ENCODE measurements at places on chromosomes 11 and 22.

- DNase-seq, result no peak
Measured at GRCh38 chr11:19664886-19665548, 47.6 kb upstream of the NAV2 start.

- DNase-seq, result no peak
Measured at GRCh38 chr11:132439711-132440255, 1069.4 kb downstream of the NTM start.

DNA sequence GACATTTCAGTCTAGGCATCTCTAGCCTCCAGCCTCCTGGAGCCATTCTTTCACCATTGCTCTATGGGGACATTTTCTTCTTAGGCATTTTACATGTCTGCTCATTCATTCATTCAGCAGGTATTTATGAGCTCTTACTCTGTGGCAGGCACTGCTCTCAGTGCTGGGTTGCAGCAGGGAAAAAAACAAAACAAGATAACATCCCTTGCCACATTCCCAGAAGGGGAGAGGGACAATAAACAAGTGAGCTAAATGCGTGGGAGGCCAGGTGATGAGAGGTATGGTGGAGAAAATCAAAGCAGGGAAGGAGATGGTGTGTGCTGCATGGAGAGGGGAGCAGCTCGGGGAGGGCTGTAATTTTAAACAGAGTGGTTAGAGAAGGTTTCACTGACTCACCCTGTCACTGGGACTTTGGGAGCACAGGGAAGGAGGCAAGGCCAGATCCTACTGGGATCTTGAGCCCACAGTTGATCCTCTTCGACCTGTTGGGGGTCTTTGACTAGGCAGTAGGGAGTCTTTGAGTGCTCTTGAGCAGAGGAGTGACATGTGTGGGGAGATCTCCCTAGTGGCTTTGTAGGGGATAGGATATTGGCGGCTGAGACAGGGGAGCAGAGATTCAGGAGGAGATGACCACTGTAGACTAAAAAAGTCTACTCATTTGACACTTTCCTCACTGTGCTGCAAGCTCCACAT lies 17.0 kb downstream of the MICAL2 start:
- no peak for DNase-seq

DNA sequence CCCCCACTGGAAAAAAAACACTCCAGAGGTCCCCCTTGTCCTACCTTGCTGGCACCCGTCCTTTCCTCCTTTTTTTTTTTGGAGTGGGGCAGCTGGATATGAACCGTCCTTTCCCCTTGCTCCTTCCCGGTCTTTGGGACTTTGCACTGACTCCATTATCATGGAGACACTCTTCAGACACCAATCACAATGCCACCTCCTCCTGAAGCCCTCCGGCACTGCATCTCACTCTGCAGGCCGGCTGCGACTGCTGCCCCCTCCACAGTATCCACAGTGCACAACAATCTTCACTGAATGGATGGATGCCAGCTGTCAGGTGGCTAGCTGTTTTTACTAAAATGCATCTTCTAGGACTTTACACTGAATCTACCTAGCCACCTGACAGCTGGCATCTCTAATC lies 12.7 kb upstream of the RGL4 start:
- DNase-seq, result no peak

DNA sequence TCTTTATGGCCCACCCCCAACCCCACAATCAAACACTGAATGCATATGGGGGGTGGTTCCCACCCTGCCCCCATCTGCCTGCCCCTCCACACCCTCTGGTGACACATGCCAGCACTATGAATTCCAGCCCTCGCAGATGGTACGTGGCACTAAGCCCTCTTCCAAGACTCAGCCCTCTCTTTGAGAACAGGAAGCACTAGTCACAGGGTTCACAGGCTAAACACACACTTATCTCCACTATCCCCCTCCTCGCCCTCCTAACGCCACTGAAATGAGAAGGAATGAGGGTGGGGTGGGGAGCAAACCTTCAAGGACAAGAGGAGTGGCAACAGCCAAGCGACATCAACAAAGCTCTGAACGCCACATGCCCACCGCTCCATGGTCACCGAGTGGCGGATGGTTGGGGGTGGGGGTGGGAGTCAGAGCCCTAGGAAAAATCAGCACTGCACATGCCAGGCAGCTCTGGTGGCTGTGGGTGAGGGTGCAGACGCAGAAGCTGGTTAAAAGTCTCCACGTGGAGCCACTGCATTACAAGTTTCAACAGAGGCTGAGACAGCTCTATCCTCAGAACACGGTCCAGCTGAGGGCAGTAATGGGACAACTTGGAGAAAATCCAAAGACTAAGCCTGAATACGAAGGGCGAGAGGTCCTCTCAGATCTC lies 33.6 kb downstream of the TMEM184B start:
- no peak for DNase-seq
